Right ventricle myocardium superior (tissue), 1 donor: ENCODE measurements at places on chromosomes 16 and 17.

- no peak for DNase-seq
These were observed 368.9 kb upstream of the C16orf82 start for GRCh38 chr16:26697807-26698206.

DNA sequence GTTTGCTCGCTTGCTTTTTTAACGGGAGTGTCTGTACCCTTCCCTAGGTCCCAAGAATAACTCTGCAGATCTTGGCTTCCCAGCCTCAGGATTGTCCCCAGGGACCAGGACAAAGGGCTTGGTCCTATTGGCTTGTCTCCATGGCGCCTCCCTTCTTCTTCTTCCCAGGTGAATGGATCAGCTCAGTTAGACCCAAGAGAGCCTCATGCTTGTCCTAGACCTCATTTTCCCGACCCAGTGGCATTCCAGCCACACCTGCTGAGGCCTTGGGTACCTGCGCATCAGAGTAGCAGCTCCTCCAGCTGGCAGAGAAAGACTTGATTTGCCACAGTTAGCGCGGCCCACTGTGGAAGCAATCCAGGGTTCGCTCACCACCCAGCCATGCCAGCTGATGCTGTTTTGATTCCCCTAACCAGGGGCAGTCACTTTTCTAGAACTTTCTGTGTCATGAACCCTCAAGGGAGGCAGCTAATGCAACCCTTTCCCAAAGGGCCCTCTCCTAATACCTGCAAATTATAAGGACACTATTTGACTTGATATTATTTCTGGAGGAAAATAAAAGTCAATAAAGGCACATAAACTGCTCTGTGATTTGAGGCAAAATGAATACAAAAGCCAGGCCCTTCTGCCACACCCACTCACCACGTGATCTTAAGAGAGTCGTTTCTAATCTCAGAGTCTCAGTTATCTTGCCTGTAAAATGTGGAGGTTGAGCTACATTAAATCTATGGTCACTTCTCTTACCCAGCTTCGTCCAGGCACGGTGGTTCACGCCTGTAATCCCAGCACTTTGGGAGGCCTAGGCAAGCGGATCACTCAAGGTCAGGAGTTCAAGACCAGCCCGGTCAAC is 13.9 kb downstream of the GPR142 start:
- no peak for DNase-seq

DNA sequence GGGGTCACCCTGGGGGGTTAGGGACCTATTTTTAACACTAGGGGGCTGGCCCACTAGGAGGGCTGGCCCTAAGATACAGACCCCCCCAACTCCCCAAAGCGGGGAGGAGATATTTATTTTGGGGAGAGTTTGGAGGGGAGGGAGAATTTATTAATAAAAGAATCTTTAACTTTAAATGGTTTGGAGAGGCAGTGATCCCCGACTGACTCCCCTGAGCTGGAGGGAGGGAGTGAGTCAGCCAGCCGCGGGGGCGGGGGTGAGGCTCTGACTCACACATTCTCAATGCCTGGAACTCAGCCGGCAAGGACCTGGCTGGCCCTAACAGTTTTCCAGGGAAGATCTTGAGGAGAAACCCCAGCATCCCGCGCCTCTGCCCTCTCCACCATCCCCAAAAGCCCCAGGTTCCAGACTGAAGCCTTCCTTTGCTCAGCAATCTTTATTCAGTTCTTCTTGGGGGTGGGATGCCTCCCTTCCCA is 1.5 kb downstream of the HCFC1R1 start:
- DNase-seq, result peak; percentile 92

- peak; percentile 81 for DNase-seq
These were observed 6.6 kb downstream of the WFIKKN2 start for GRCh38 chr17:50841949-50842354.

DNA sequence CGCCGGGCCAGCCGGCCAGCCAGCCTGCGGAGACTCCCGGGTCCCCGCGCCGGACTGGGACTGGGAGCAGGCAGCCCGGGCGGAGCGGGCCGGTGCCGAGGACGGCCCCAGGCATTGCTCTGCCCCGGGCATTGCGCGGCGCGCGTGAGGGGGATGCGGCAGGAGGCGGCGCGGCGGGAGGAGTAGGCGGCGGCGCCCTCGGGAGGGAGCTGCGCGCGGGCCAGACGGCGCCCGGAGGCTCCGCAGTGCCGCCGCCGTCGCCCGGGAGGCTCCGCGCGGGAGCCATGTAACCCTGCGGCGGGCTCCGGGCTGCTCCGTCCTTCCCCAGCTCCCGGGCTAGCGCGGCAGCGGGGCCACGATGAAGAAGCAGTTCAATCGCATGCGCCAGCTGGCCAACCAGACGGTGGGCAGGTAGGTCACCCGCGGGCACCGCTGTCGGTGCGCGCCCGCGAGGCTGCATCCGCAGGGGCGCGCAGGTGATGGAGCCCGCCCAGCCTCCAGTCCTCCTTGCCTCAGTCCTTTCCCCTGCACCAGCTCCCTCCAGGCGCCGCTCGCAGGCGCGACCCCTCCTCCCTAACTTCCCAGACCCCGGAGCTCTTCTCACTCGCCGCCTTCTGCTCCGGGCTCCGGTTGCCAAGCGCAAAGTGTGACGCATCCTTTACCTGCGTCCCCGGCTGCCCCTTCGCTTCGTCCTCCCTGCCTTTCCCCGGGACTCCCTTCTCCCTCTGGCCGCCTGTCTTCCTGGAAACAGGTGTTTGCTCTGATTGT is at the start of gene ARHGAP44:
Gene ARHGAP44, plus strand, starts transcription at position 18 of the 768 bp plus-strand sequence. Its CDS starts 341 bp downstream, at position 359.
- DNase-seq, result peak; percentile 79
